ENCODE measurements at places on chromosomes 2 and 18.

DNA sequence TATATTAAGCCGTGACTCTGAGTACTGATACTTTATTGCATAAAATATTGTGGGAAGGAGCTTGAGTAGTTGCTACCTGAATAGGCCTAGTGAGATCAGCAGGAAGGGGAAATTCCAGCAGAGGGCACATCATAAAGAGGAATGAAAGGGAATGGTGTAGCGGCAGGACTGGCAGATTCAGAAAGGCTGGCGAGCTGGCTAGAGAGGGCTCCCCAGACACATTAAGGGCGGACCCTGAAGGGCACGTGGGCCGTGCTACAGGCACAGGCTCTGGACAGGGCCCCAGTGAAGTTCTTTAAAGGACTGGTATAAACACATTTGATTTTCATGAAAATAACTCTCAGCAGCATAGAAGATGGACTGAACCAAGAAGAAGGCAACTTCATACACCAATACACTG lies 43.0 kb downstream of the PTPN2 start:
- DNase-seq, result no peak

- no peak for DNase-seq
These were observed 88.1 kb upstream of the ATL2 start for GRCh38 chr2:38464971-38465788.

DNA sequence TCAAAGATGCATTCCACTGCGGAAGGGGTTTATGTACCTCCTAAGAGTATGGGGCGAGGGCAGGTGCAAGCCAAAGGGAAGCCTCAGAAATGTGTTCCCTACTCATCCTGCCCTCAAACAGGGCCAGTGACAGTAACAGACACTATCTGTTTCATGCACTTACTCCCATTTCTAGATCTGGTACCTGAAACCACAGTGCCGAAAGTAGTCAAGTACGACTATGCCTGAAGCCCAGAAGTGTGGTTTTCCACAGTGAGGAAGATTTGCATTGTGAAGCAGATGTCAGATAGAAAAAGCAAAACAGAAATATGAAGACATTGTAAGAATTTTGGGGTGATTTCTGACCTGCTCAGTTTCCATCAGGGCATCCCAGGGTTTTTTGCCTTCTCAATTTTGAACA lies 748.7 kb downstream of the RNF144A start:
- no peak for DNase-seq

- no peak for DNase-seq
These were observed 6.9 kb downstream of the ABCG5 start for GRCh38 chr2:43831543-43832294.

GRCh38 chr2:217932803-217933616 lies 69.8 kb downstream of the TNS1 start:
- no peak for DNase-seq

DNA sequence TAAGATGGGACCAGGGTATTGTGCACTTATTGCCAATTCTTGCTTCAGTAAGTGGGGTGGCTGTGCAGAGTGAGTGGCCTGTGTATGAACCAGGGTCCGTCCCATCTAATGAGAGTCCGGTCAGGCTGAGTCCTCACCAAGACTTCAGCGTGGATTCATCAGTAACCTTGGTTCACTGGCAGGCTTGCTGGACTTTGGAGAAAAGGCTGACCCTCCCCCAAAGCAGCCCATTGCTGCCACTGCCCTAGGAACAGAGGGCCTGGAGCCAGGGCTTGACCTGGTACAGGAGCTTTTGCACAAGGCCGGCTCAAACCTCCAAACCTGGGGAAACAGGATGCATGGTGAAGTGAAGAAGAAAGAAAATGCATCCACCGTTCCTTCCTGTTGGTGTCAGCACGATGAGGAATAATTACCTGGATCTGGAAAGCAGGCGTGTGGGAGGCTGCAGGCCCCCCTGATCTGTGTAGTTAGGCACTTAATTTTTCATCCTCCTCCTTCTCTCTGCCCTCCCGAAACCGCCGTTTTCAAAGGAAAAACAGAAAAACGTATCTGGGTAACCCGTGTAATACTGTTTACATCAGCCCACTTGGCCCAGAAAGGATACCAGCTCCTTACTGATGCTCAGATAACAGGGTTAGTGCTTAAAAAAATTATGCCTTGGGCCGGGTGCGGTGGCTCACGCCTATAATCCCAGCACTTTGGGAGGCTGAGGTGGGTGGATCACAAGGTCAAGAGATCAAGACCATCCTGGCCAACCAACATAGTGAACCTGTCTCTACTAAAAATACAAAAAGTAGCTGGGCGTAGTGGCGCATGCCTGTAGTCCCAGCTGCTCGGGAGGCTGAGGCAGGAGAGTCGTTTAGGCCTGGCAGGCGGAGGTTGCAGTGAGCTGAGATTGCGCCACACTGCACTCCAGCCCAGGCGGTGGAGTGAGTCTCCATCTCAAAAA lies 147.7 kb downstream of the TGIF1 start:
- DNase-seq, result peak; percentile 51

GRCh38 chr18:46360866-46361265 lies 256.7 kb downstream of the HAUS1 start:
- DNase-seq, result no peak

GRCh38 chr18:46071653-46072375 lies at the start of gene PSTPIP2:
Gene PSTPIP2 (minus strand): TSS chr18:46072260. CDS start chr18:46072188, 72 bp downstream.
- DNase-seq, result peak; percentile 68

DNA sequence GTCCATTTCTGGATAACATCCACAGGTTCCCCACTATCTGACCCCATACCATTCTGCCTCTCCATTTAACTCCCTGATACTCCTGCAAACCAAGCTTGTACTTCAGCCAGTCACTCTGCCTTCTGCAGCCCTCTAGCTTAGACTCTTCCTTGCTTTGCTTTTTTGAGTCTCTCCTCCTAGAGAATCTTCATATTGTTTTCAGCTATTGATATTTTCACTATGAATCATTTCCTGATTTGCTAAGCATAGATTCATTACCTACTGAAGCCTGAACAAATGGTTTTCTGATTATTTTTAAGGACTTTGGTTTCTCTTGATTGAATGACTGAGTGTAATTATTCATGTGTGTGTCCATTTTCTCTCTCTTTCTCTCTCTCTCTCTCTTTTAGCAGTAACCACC lies 2102.3 kb upstream of the CELF4 start:
- DNase-seq, result no peak

DNA sequence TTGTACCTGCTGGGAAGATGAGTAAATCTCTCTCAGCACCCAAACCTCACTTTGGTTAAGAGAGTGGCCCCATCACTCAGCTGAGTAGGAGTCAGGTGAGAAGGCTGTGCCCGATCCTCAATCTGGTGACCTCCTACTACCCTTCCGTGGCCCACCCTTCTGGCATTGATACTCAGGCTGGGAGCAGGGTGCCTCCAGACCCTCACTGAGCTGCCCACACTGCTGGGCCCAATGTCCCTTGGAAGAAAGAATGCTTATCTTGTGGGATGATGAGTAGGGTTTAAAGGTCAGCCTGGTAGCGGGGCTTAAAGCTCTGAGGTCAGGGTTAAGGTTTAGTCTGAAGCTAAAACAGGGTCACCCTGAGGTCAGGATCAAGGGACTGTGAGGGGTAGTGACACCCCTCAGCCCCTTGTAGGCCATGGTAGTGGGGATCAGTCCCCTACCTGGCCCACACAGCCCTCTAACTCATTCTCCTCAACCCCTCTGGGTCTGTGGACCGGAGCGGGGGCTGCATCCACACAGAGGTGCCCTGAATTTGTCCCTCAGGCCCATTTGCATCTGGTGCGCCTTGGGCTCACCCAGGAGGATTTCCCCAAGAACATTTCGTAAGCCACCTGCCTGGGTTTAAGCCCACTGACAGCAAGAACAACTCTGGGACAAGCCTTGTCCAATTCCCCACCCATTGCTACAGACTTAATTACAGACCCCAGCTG lies 123.8 kb downstream of the CYP26B1 start:
- no peak for DNase-seq

- no peak for DNase-seq
These were observed 16.6 kb downstream of the DPP4 start for GRCh38 chr2:162057426-162057825.

DNA sequence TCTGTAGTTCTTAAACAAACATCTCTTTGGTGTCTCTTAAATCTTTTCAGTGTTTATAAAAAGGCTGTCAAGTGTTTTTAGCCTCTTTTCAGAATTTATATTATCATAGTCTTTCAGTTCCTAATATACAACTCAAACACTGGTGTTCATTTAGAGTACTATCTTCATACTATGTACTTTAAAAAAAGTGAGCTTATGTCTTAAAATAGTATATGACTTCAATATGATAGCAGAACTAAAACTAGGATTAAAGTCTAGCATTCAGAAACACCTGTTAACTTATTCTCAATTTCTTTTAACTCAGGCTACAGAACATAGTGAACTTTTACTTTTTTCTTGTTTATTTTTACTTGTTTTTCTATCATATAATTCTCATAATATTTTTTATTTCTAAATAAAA lies 14.7 kb upstream of the IKZF2 start:
- DNase-seq, result no peak

DNA sequence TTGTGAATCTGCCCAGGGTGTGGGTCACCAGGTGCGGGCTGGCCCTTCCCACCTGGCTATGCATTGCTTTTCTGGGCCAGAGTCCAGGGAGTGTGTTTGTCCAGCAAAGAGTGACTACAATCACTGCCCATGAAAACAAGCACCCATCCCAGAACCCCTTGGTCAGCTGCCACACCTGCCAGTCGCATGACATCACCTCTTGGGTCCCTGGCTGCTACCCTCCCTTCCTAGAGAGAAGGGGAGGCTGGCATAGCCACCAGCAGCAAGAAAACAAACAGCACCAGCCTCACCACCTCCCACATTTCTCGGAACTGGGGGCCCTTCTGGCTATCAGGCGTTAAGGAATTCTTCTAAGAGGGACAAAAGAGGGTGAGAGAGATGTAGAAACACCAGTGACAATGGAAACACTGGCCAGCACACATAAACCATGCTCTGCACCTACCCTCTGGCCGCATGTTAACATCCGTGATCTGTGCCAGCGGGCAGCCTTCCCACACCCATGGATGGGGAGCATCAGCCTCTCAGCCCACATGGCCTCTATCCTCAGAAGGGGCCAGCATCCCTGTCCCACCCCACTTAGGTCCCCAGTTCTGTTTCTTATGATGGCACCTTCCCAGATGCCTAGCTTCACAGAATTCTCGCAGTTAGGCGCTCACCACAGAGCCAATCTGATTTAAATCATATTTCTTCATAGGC lies 109.7 kb upstream of the GLI2 start:
- no peak for DNase-seq

GRCh38 chr18:50870138-50870845 lies 8.6 kb upstream of the ME2 start:
- no peak for DNase-seq

- DNase-seq, result no peak
These were observed 336.2 kb downstream of the CYRIA start for GRCh38 chr2:16329421-16329820.

DNA sequence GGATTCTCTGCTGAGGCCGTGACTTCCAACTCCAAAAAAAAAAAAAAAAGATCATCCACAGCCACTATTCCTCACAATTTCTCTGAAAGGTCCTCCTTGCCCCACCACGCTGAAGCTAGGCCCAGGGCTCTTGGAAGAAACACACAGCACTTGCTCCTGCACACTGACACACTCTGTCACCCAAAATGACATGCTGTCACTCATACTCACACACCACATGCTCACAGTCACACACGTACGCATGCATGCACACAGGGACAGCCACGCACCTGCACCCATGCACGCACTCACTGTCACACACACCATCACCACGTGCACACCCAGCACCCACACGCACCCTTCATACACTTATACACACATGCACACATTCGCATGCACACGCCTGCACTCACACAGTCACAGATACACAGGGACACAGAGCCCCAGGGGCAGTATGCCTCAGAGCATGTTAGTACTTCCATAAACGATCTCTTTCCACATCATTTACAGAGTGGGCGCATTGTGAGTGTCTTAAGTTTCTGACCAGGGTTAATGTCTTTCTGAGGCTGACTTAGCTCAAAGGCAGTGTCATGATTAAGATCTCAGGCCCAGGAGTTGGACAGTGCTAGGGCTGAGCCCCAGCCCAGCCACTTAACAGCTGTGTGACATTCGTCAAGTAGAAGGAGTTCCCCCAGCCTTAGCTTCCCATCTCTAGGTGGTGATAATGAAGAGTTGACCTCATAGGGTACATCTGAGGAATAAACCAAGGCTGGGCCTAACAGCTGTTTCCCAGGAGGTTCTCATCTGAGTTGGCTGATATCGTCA lies 93.4 kb downstream of the GLI2 start:
- no peak for DNase-seq

- no peak for DNase-seq
These were observed 654 bp downstream of the PIK3C3 start for GRCh38 chr18:41955688-41956087.

GRCh38 chr2:68880213-68880612 lies 9.0 kb upstream of the BMP10 start:
- no peak for DNase-seq

All from hematopoietic multipotent progenitor cell treated with erythropoietin and hydrocortisone succinate and interleukin-3 and kit ligand, for 15 days (in vitro differentiated cells).